ENCODE measurements at places on chromosomes 3 and 15.

DNA sequence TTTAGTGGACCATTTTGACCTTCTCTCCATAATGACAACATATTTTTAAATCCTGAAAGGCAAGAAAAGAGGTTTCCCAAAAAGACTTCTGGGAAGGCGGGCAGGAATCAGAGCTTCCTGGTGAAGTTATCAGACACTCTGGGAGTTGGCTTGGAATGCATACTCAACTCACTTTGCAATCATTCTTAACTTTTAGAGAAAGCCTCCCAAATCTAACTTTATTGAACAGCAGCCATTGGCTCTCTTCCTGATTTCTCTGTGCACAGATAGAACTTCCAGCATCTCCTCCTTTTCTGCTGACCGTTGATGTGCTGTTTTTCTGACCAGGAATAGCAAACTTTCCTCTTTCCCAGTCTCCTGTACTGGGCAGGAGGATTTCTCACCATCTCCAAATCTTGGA lies 44.6 kb downstream of the PLCL2 start:
- DNase-seq = no peak

DNA sequence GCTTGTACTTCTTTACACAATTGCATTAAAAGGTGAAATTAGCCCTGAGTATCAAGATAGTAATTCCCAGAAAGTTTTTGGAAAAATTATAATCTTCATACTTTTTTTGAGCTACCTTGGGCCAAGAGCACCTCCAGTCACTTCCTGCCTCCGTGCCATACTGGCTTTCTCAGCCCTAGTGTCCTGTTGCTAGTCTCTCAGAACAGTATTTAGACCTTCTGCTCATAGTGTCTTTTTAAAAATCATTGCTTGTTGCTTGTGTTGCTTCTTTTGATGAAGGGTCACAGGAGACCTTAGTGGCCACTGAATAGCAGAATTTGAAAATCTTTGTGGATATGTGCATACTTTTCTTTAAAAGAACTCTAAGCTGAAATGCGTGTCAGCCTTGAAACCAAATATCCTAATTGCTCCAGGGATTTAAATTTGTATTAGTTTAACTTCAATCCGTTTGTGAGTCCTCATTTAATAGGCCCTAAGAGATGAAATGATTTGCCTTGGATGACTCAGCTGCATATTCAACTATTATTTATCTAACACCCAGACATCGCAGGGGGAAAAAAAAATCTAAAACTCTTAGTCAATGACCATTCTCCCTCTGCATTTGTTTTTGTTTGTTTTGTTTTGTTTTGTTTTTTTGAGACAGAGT lies 29.1 kb upstream of the LXN start:
- DNase-seq = no peak

GRCh38 chr3:13550423-13550690 lies 1.4 kb downstream of the FBLN2 start:
- DNase-seq = no peak

DNA sequence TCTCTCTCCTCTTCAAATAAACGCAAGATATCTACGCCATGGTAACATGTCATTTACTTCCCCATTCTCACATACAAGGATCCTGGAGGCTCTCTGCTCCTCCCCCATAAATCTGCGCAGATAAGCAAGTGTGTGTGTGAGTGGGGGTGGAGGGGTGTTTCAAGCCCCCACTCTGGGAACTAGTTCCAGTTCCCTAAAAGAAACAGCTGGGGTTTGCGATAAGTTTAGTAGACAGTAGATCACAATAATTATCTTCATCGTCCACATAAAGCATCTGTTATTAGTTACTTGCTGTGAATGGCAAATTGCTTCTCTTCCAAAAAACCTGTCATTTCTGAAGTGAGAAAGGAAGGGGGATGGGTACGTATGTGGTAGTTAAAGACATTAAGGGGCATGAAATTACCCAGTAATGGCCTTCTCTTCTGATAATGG lies 79.8 kb downstream of the RBPMS2 start:
- no peak for DNase-seq

GRCh38 chr3:37916685-37917084 lies 55.0 kb downstream of the CTDSPL start:
- no peak for DNase-seq

- no peak for DNase-seq
These were observed 2.7 kb upstream of the ALS2CL start for GRCh38 chr3:46695962-46696894.

GRCh38 chr3:85041001-85041400 lies 82.2 kb downstream of the CADM2 start:
- no peak for DNase-seq

- no peak for DNase-seq
These were observed 65.9 kb downstream of the IGF2BP2 start for GRCh38 chr3:185758912-185759311.

- DNase-seq = no peak
These were observed 60.1 kb upstream of the SPRED1 start for GRCh38 chr15:38192496-38192895.

GRCh38 chr15:91385311-91385710 lies 285.3 kb downstream of the SV2B start:
- DNase-seq = no peak

- DNase-seq = no peak
These were observed 949.4 kb downstream of the ROBO1 start for GRCh38 chr3:78818161-78818985.

- DNase-seq = no peak
These were observed 9.2 kb downstream of the SHC4 start for GRCh38 chr15:48954538-48954937.

GRCh38 chr3:22506871-22507270 lies 696.3 kb upstream of the UBE2E2 start:
- DNase-seq = no peak

DNA sequence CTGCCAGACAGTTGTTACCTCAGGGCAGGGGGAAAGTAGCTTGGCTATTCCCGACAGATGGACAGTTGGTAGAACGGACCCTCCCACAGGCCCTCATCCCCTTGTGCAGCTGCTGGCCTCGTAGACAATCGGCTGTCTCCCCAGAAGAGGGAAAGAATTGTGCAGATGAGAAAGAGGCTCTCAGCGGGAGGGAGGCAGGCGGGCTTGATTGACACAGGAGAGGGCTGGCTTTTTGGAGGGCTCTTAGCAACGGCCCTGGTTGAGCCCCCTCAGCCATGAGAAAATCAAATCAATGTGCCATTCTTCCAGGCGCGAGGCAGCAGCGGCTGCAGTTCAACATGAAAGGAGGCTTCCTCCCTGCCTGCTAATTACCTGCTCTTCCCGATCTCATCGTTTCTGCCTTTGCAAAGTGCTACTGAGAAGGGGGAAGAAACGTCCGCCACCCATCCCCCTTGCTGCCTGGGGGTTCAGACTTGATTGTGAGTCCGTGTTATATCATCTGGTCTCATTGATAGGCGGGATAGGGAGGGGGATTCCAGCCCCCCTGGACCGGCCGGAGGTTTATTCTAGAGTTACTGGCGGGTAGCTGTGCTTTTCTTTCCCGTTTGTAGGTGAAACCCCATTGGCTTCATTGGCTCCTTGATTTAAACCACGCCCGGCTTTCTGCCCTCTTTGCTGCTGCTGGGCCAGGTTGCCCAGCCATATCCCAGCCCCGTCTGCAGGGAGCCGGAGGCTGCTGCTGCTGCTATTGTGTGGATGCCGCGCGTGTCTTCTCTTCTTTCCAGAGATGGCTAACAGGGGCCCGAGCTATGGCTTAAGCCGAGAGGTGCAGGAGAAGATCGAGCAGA lies at the start of gene TAGLN3:
TSS of gene TAGLN3 (plus strand) at position 287 of the 848 bp plus-strand sequence. CDS start at position 788, 501 bp downstream.
- no peak for DNase-seq

DNA sequence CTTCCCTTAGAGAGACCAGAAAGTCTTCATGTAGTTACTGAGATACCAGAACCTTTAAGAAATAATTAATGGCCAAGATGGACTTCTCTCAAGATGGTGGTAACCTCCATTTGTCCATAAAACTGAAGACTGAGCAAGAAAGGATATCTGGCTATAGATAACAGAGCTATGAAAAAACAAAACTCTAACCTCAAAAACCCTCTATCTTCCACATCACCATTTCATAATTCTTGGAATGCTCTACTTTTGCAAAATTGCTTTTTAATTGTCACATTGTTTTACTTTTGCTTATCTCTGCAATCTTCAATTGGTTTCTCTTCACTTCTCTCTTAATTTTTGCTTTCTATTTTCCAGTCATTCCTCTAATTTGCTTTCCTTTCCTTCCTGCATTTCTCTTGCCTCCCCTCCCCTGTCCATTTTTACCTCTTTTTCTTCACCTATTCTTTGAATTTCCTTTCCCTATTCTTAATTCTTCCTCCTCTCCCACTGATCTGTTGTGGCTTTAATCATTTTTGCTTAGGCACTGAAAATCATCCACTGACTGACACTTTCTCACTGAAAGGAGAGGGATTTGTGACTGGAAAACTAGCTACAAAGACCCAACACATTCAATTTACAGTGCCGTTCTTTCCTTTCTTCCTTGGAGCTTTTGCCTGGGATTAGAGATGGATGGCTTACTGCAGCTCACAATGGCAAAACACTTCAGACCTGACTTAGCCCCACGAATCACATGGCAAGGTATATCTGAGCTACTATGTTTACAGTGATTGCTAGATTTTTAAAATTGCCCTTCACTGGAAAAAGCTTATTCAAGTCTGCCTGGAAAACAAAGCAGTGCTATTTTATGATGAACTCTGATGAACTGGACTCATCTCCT lies 242.8 kb downstream of the CHST2 start:
- no peak for DNase-seq

GRCh38 chr3:148332509-148332908 lies 365.2 kb upstream of the AGTR1 start:
- DNase-seq = no peak

GRCh38 chr3:198017090-198017489 lies 57.1 kb downstream of the LMLN start:
- DNase-seq = no peak

- DNase-seq = no peak
These were observed 9.8 kb upstream of the TNK2 start for GRCh38 chr3:195918176-195918575.

DNA sequence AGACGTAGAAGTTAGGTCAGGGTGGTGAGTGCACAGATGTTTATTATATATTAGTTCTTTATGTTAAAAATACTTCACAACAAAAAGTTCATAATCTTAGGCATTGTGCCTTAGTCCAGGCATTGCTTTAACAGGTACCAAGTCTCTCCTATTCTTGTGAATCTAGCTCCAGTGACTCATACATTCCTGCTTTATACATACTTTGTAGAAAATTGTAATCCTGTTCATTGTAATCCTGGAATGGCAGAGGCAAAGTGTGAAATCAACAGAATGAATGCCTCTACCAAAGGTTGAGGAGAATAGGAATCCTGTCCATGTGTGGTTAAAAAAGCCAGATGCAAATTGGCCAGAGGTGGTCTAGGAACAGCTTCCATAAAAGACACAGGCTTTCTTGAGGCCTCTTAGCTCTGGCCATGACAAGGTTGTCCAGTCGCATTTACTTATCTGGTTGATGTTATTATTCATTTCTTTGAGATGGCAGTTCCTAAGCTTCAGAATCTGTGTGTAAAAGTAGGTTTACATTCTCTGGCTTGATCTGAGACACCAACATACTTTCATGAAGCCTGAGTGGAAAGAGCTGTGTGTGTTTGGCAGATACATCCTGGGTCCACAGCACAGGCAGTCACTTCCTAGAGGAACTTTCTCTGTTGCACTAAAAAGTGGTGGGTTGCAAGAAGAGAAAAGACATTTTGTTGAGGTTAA lies 109.0 kb downstream of the CDIN1 start:
- DNase-seq = no peak

GRCh38 chr15:101724675-101725005 lies 367 bp upstream of the TARS3 start:
- DNase-seq = no peak
